ENCODE measurements at places on chromosomes 12 and 14.

DNA sequence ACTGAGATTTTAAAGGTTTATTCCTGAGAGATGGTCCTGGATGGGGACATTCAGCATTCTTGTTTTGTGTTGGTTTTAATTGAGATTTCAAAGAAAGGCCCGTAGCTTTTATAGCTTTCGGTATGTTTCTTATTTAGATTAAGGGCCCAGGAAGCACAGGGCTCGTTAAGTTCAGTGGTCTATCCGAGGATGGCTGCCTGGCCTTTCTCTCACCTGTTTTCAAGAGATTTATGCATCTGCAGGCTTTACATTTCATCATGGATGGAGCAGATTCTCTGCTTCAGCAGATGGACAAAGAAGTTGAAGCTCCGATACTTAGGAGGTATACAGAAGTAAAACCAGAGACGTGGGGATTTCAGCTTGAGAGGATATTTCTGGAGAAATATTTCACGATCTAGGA, 16.0 kb downstream of the FZD10 start:
- no peak for DNase-seq

DNA sequence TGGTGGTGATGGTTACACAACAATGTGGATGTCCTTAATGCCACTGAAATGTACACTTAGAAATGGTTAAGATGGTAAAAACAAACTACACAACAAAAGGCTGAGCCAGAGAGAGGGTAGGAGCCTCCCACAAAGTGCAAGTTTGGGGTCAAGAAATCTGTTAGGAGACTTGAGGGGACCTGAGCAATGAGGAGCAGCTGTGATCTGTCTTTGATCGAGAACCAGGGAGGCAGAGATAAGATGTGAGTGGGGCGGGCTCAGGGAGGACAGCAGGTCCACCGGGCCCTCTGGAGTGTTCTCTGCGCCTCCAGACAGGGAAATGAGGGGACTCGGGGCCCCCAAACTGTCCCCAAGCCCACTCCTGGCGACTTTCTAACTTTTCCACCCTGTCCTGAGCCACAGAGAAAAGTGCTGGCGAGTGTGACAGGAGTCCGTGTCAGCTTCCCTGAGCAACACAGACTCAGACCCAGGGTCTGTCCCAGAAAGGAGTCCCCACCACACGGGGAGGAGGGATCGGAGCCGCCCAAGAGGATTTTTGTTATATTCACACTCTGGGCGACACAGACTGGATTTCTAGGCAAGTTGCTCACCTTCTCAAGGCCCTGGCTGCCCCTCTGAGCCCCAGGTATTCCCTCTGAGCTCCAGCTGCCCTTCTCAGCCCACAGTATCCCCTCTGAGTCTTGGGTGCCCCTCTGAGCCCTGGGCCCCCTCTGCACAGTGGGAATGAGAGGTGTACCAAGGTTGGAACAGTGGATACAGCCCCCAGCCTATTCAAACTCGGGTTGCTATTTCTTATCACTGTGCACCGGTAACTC, 11.5 kb upstream of the SCARB1 start:
- DNase-seq: no peak

GRCh38 chr14:53022593-53022992, 71.7 kb upstream of the FERMT2 start:
- no peak for DNase-seq

GRCh38 chr14:86221755-86222154, 691.8 kb downstream of the FLRT2 start:
- no peak for DNase-seq

GRCh38 chr14:25108959-25109358, 59.0 kb upstream of the STXBP6 start:
- DNase-seq: no peak

GRCh38 chr12:113071135-113072112, 14.9 kb downstream of the DTX1 start:
- DNase-seq: no peak

DNA sequence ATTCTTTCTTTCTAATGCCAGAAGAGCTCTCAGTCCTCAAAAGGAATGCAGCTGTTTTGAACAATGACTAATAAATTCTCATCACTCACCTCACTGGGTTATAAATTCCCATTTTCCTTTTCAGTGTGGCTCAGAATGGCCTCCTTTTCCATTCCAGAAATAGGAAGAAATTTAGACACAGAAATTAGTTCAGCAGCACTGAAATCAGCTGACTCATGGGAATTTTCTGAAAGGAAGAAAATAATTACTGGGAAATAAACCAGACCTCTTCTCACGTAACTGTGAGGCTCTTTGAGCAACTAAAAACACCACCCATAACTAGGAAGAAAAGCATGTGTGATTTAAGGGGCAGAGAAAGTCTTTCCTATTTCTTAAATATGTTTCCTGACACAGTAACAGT, 23.8 kb downstream of the CD163 start:
- no peak for DNase-seq

DNA sequence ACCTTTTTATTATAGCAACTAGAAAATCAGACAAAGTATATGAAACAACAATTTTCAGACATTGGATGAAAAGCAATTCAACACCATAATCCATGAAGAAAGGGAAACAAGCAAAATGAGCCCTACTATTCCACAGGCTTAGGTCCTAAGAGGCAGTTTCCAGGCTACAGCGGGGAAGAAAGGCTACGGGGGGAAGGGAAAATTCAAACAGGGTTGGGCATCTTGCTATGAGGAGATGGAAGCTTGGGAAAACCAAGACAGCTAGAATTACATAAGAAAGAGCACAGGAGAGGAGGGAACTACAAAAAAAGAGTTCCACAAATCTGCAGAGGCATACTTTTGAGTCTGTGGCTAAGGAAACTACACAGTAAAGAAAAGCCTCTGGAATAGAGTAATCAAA, 356.0 kb upstream of the CLEC14A start:
- no peak for DNase-seq

DNA sequence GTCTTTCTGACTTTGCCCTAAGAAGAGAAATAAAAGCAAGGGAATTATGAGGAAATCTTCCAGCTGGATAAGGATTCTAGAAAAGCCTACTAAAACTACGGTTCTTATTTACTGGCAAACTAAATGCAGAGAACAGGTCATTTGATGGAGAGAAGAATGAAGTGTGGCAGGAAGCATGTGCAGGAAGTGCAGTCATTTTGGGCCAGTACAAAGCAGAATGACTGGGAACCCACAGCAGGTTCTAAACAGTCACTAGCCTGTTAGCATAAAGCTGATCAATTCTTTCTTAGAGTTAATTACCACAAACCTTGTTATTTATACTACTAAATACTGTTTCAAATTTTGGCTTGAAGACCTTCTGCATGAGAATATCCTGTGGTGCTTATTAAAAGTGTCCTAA, 36.7 kb downstream of the CFAP54 start:
- DNase-seq: no peak

DNA sequence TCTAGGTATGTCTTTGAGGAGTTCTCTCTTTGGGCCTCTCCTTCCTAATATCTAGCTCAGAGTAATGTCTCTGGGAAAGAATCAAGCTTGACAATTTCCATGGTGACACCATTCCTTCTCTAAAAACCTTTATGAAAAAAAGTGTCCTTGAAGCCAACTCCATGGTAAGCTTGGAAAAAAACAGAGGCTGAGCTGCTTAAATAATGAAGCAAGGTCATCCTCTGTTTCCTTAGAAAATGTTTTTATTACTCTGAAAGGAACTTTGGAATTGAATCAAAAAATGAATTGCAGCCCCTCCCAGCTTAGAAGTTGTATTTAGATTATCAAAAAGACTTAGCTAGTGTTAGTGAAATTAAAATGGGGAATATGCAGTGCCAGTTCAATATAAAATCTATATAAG, 166.1 kb upstream of the KITLG start:
- no peak for DNase-seq

GRCh38 chr12:2654311-2654710, 140.5 kb upstream of the FKBP4 start:
- no peak for DNase-seq

- no peak for DNase-seq
Measured at GRCh38 chr14:101127224-101127623, 223.7 kb upstream of the RTL1 start.

GRCh38 chr14:64947710-64948611, 5.4 kb upstream of the GPX2 start:
- DNase-seq: no peak

DNA sequence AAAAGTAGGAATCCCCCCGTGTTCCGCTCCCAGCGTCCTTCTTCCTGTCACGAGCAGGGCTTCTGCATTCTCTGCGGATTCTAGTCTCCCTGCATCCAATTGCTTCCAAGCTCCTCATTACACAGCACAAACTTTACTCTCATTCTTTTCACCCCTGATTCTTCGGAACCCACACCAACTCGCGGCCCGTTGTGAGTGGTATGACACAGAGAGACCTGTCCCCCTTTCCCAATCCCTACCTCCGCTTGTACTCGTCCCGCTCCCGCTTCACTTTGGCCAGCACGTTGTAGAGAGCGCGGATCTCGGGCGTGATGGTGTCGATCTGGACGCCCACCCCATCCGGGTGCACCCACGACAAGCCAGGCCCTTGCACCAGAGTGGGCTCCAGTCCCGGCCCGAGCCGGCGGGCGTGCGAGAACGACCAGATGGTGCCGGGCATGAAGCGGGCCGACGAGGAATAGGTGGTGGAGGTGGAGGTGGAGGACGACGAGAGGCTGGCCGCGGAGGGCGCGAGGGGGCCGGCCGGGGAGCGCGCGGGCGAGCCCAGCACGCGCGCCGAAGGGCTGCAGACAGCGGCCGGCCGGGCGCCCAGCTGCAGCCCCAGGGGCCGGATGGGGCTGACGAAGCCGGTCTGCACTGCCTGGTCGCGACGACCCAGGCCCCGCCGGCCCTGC, 687 bp downstream of the IFFO1 start:
- no peak for DNase-seq

DNA sequence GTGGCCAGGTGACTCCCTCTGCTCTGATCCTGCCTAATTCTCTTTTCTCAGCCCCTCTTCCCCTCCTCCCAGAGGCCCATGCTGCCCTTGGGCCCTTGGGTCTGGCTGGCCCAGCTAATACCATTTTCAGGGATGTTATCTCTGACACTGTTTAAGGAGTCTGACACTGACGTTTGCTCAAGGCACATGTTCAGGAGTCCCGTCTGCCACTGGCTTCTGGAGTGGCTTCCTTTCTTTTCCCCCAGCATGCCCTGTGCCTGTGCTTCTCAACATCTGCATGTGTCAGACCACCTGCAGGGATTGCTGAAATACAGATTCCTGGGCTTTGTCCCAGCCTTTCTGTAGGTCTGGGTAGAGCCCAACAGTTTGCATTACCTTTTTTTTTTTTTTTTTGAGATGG, 128.9 kb downstream of the BCL11B start:
- no peak for DNase-seq

DNA sequence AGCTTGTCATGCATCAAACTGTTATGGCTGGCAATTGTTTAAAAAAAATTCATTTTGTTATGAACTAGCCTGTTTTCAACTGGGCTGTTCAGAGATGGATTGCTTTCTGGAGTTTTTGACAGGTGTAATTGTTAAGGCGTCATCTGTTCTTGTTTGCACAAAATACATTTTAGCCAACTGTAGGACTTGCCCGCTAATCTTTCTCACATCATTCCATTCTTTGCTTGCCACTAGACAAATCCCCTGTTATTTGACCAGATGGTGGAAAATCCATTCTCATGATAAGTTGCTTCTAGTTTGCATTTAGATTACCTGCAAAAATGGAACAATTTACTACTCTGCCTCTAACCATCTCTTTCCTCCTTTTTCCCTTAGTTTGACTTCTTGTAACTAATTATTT, 114.3 kb downstream of the NPAS3 start:
- DNase-seq: no peak

- DNase-seq: no peak
Measured at GRCh38 chr14:102629808-102630350, 37.4 kb downstream of the RCOR1 start.

DNA sequence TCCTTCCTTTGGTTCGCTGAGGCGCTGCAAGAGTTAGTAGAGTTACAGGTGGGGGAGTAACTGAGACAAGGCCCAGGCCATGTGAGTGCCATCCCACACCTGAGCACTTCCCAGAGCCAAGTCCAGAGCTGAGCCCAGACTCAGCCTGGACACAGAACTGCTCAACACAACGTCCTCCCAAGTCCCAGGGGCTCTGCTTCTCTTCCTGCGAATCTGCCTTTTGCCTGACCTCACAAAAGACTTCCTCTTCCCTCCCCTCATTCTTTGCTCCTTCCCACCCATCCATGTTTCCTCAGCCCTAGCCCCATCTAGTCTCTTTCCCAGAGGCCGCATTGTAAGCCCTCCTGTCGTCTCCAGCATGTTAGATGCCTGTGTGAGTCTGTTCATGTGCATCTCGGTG, 16.6 kb upstream of the MCRS1 start:
- DNase-seq: no peak

- no peak for DNase-seq
Measured at GRCh38 chr12:109766251-109766778, 52.7 kb downstream of the FAM222A start.
